ENCODE measurements at places on chromosomes 11 and 22.

DNA sequence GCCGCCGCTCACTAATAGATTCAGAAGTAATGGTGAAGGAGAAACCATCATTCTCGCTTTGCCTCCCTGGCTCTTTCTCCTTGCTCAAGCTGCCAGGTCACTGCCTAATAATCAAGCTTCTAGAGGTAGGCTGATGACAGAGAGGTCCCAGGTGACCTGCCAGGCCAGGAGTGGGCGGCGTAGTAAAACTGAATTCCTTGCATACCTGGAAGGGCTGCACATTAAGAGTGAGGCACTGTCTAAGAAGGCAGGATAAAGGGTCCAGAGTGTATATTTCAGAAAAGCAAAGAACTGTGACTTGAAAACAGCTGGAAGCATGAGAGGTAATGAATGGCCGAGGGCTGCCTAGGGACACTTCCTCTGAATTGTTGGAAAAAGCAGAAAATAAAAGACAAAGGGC is 4.1 kb downstream of the SYT13 start:
- no peak for DNase-seq

- no peak for DNase-seq
Observed at GRCh38 chr11:69538854-69539253, 57.4 kb downstream of the LINC01488 start.

GRCh38 chr22:27252282-27253049 is 549.1 kb downstream of the MN1 start:
- DNase-seq = no peak

GRCh38 chr11:15871904-15872626 is 484.3 kb downstream of the SOX6 start:
- DNase-seq = no peak

DNA sequence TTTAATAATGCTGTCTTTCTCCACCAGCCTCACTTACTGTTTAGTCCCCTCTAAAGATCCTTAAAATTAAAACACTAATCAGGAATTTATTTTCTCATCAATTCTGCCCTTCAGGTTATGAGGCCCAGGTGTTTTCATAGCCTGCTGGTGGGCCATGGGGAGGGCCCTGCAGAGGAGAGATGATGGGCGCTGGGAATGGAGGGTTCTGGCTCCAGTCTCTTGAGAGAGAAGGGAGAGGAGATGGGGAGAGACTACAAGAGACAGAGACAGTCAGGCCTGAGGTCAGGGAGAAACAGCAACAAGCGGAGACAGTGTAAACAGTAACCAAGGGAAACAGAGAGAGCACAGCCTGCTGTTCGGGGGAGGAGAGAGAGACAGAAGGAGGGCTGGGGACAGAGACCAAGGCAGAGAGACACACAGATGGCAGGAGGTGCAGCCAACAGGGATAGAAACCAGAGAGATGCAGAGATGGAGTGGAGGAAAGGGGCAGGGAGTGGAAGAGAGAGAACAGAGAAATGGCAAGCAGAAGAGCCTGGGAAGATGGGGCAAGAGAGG is 187.3 kb upstream of the SYT13 start:
- no peak for DNase-seq

DNA sequence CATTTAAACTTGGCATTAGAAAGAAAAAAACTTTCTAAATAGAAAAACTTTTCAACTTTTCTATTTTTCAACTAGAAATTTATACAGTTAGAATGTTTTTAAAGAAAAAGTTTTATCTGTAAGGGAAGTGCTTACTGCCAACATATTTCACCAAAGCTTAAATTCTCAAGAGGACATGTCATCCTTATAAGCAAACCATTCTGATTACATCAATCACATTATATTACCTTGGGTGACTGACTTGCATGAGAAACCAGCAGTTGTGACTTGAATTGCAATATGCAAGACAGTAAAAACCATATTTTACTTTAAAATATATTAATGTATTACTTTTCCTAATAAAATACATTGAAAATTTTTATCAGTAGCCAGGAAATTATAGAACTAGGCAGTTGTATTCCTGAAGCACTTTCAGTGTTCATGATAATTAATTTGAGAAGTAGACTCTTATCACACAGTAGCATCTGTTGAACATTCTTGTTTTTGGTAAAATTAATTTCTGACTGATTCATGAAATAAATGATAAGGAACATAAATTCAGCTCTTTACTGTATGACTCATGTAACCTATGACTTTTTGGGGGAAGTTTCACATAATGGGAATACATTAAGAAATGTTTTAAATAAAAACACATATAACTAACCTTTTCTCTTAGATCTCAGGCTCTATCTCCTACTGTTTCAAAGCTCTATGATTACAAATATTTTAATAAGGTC is 345.0 kb upstream of the CCDC179 start:
- no peak for DNase-seq

DNA sequence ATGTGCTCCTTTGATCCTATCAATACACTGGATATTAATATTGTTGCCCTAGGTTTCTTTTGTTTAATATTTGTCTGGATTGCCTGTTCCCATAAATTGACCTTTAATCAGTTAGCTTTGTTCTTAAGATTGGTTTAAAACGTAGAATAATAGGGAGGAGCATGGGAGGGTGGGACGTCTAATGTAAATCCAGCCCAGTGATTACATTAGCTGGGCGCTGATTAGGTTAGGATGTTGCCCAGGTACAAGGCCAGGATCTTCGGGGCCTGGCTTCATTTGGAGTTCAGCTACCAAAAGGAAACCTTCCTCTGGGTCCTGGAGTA is at the start of gene SRSF8:
Gene SRSF8 (plus strand): TSS at position 204 of the 323 bp plus-strand sequence. CDS start 308 bp downstream, outside the sequence.
- DNase-seq = peak; percentile 12

DNA sequence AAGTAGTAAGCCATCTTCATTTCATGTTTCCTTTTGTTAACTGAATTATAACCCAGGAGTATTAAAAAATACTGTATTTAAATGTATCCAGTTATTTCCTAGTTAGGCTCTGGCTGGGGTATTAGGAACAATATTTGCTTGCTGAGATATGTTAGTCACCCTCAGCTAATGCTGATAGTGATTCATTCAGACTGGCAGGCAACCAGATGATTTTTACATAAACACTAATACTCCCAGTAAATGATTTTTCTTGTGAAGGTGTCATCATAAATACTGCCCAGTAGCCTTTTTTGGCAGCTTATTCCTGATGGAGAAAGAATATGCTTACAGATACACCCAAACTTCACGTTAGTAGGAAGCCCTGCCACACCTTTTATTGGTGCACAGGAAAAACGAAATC is 8.1 kb downstream of the YWHAH start:
- DNase-seq = no peak

DNA sequence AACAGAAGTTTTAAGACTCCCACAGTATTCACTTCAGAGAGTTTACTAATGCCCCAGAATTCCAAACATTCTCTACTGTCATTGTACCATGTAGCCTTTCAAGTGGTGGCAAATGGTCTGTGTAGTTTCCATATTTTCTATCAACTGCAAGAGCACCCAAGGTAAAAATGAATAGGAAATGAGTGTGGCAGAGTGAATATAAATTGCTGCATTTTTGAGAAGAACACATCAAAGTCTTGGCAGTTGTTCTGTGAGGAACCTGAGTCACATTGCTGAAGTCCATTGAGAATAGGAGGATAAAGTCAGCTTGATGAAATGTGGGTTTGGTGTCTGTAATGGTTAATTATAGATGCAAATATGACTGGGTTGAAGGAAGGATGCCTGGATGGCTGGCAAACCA is 193.6 kb downstream of the AASDHPPT start:
- no peak for DNase-seq

DNA sequence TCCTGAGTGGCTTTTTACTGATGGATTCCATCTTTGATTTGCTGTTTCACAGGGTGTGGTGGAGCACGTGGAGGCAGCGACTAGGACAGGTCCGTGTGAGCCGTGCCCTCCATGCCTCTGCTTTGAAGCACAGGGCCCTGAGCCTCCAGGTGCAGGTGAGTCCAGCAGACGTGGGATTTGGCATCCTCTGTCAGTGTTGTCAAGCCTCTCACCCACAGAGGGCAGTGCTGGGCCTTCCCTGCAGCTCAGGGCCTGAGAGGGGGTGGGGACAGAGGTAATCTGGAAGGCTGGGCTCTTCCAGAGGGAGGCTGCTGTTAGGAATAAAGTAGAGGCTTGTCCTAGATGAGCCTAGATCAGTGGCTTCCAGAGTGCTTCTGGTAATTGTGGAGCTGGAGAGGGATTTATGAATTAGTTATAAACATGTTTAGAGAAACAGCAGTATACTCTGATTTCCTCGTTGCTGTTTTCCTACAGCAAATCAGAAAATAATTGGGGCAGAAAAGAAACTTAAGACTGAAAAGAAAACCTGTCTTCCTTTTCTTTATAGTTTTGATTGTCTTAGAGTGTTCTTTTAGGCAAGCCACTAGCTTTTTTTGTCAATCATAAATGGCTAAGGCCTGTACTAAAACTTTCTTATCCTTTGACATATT is 65.0 kb downstream of the SFI1 start:
- peak; percentile 17 for DNase-seq

DNA sequence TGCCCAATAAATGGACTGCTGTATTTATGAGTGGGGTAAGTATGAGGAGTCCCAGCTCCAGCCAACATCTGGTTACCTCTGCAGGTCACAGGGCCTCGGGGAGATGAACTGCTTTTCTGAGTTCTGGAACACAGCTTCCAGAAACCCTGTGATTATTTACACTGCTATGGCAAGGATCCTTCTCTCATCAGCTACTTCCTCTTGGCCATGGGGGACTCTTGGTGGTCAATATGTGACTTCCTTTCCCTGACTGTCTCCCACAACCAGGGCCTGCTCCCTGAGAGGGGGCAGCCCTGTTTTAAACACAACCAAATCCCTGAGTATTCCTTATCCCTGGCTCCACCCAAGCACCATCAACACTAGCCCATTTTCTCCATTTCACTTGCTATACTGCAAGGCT is 10.0 kb downstream of the RHOG start:
- no peak for DNase-seq

DNA sequence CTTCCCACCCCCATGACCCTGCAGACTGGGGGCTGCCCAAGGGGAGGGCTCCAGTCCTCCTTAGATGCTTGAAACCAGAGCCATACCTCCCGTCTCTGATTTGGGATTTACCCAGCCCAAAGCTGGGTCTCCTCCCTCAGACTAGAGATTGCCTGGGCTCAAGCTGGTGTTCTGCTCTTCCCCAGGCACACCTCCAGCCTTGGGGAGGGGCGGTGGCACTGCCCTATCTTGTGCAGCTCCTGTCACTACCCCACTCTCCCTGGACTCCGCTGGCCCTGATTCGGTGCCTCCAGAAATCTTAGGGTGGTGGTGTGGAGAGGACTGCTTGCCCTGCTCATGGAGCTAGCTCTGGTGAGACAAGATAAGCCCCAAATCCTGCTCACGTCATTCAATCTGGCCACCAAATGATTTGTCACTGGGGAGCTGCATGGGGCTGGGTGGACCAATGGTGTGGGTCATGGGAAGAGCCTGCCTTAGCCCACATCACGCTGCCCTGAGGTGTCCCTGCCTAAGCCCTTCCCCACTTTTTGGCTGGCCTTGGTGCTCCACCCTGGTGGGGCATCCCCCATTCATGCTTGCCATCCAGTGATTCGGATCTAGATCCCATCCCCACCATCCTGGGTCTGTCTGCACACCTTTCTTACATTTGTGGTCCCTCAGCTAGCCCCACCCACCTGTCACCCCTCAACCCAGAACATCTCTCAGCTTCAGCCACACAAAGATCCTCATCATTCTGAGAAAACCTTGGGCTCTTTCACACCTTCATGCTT is 87.7 kb downstream of the PDE2A start:
- no peak for DNase-seq

DNA sequence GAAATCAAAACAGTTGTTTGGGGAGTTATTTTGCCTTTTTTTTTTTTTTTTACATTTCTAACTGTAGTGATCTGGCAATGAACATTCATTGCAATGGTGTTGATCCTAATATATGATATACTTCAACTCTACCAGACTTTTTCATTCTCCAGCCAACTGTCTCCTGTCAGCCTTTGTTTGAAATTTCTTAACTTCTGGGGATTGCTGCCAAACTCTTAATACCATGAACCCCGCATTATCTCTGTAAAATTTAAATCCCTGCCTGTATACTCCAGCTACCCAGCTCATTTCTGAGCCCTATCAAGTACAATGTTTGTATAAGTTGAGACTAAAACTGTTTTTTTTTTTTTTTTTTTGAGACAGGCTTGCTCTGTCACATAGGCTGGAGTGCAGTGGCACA is 280.7 kb downstream of the TTC28 start:
- DNase-seq = no peak

GRCh38 chr11:1852877-1853276 is at the start of gene LSP1:
TSS of gene LSP1 (plus strand) at chr11:1853084. CDS start at chr11:1853145, 61 bp downstream.
- DNase-seq = no peak

DNA sequence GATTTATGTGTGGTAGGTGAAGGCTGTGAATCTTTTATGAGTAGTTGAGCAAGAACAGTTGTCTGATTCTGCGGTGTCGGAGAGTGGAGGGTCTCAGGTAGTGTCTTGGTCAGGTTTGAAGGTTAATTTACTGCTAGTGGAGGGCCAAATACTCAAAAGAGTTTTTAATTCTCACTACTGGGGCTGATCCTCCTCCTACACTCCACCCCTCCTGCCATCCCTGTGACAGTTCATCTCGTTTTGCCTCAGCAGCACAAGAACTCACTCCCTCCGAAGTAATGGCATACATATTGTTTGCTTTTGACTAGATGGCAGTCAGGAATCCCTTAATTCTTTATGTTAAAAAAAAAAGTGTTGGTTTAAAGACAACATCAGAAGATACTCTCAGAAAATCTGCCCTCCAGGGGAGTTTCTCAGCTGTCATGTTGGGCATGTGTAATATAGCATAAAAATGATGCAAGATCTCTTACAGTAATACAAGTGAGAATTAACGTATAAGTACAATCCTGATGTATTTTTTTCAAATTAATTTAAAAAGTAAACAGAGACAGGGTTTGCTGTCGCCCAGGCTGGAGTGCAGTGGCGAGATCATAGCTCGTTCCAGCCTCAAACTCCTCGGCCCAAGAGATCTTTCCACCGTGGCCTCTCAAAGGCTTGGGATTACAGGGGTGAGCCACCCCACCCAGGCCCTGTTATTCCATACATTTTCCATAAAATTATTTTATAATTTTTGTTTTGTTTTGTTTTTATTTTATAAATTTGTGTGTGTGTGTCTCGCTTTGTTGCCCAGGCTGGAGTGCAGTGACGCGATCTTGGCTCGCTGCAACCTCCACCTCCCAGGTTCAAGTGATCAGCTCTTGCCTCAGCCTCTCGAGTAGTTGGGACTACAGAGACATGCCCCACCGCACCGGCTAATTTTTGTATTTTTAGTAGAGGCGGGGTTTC is 1.3 kb downstream of the FAR1 start:
- no peak for DNase-seq

GRCh38 chr11:109264128-109264527 is 157.9 kb upstream of the C11orf87 start:
- DNase-seq = no peak

DNA sequence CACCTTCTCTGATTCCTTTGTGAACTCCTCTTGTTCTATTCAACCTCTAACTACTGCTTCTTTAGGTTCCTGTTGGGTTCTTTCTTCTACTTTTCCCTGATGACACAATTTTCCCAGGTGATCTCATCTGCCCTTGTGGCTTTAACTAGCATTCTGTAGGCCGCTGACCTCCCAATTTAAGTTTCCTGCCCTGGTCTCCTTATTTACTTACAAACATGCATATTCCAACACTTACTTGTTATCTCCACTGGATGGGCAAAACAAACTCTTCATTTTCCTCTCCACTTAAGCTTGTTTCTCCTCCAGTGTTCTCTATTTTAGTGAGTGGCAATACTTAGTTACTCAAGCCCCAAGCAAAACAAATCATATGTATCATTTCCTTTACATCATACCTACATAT is 734.5 kb downstream of the METTL15 start:
- no peak for DNase-seq
